NCI-H1417 treated with DMSO at 0.1 percent for 48 hours (cell line): ENCODE measurements at places on chromosomes 12 and 14.

GRCh38 chr12:62562846-62563245 is 96.2 kb downstream of the MON2 start:
- no peak for DNase-seq

GRCh38 chr12:79236920-79237319 is 372.3 kb downstream of the SYT1 start:
- DNase-seq, result no peak

GRCh38 chr12:77767756-77768343 is 62.8 kb upstream of the NAV3 start:
- DNase-seq, result no peak

GRCh38 chr12:128661226-128661569 is 162.6 kb downstream of the SLC15A4 start:
- no peak for DNase-seq

DNA sequence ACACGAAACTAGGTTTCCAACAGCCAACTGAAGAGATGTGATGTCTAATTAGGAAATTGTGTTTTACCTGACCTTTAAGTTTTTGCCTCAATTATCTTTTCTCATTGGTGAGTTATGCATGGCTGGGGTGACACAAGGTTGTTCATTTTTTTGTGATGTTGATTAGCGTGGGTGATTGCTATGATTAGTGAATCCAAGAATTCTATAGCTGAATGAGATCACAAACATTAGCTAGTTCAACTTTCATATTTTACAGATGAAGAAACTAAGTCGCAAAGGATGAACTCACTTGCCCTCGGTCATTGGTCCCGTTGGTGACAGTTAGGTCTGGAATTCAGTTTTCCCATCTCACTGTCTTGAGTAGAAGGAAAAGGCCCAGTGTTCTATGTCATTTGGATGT is 32.6 kb upstream of the LMNTD1 start:
- no peak for DNase-seq

DNA sequence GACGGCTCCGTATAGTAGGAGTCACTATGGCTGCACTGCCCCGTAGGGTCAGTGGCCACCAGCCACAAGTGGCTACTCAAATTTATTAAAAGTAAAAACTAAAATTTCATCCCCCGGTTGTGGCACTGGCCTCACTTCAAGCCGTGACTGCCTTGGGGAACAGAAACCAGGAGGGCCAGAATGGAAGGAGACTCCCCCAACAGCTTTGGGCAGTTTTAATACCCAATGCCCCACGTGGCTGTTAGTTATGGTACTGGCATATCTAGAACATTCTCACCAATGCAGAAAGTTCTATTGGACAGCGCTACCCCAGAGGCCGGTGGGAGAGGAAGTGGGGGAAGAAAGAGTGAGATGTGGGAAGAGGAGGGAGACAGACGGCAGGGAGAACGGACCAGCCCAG is 6.2 kb downstream of the NCOR2 start:
- no peak for DNase-seq

DNA sequence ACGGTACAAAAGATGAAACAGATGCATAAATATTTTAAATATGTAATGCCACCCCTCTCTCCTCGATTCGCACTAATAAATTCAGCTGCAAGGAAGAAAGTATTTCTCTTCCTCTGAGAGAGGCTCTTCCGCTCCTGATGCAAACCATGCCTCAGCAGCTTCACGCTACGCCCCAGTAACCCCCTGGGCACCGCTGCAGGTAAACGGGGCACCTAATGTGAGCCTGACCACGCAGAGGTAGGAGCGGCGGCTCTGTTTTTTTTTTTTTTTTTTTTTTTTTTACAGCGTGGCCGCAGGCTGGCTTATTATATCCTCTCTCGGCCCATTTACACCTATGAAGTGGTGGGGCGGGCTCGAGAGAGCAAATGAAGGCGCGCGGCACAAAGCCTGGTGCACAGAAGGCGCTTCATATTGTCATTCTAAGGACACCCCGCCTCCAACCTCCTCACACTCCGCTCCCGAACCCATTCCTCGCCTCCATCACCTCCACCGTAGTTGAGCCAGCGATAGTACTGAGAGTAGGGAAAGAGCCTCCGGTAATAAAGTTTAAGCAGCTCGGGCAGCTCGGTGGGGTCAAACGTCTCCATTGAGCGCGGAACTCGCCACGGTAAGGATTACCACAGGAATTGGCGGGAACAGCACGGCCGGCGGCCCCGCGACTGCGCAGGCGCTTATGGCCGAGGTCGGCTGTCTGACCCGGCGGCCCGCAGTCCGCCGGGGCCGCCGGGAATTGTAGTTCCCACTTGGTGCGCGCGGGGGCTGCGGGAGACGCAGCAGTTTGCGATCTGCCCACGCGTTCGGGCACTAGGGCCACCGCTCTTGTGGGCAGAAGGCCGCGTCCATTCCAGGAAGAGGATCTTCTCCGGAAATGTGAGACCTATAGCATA is at the start of gene PRIM1:
PRIM1 (minus strand) TSS at position 612 of the 887 bp plus-strand sequence; CDS start at position 587, 25 bp downstream.
- DNase-seq, result peak; percentile 93

- no peak for DNase-seq
Measured at GRCh38 chr14:68295316-68295816, 475.8 kb downstream of the RAD51B start.

DNA sequence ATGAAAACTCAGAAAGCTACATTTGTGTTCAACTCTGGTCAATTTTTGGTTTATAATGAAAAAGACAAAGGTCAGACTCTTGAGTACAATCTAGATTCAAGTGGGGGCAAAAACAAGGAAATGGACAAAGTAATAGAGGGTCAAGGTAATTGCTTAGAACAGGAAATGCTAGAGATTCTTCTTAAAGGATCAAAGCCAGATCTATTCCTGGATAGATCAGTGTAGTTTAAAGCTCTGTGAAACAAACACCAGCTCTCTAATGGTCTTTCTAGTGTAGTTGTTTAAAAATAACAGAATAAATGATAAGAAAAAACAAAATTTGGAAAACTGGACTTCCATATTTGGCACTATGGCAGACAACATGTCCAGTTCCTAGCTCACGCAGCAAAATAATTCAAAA is 70.7 kb upstream of the SLC8A3 start:
- no peak for DNase-seq

GRCh38 chr14:77198561-77198960 is 17.0 kb downstream of the TMEM63C start:
- no peak for DNase-seq

DNA sequence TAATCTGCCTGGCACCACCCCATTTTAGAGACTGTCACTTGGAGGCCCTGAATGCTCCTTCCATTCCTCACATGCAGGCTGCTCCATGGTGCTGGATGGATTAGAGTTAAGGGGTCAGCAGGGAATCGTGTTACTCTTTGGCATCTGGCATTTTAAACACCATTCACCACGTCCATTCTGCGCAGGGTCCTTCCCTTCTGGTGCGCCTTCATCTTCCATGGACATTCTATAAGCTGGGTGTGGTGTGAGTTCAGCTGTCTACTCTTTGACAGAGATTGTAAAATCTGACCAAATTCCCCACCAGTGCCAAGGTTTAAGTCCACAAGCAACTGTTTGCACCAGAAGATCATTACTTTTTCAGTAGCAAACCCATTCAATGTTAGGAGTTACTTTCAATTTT is 47.8 kb downstream of the GIT2 start:
- no peak for DNase-seq

DNA sequence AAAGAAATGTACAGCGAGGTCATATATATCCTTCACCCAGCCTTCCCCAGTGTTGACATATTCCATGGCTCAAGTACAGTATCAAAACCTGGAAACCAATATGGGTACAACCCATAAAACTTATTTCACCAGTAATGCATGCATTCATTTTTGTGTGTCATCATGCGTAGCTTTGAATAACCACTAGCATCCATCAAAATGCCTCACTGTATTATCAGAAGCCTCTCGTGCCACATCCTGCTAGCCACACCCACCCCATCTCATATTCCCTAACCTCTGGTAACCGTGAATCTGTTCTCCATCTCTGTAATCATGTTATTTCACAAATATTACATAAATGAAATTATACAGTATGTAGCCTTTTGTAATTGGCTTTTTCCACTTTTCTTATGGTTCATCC is 314.3 kb downstream of the RAD51B start:
- no peak for DNase-seq

GRCh38 chr12:106681210-106681609 is 93.3 kb upstream of the RIC8B start:
- DNase-seq, result no peak

GRCh38 chr12:76915361-76916169 is 36.7 kb upstream of the CSRP2 start:
- no peak for DNase-seq

GRCh38 chr12:112342587-112342986 is 39.6 kb downstream of the HECTD4 start:
- no peak for DNase-seq

DNA sequence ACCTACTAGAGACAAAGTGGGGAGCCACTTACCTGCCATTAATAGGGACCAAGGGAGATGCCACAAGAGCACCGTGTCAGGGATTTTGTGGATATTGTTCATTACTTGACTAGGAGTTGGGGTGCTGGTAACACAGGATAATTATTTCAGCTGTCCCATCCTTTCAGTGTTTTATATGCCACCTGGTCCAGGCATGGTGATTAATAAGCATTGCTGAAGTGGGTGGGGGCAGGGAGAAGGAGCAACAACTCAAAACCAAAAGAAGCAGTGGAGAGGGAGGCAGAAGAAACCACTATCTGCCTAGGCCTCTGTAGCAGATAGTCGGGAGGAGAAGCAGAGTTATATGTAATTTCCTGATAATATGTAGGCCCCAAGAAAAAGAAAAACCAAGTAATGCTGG is 184.6 kb downstream of the NPAS3 start:
- no peak for DNase-seq

- DNase-seq, result no peak
Measured at GRCh38 chr12:1763153-1763552, 57.2 kb upstream of the LRTM2 start.

- no peak for DNase-seq
Measured at GRCh38 chr12:63018273-63018672, 83.3 kb upstream of the PPM1H start.

- no peak for DNase-seq
Measured at GRCh38 chr12:126899926-126900792, 1366.8 kb upstream of the TMEM132C start.

DNA sequence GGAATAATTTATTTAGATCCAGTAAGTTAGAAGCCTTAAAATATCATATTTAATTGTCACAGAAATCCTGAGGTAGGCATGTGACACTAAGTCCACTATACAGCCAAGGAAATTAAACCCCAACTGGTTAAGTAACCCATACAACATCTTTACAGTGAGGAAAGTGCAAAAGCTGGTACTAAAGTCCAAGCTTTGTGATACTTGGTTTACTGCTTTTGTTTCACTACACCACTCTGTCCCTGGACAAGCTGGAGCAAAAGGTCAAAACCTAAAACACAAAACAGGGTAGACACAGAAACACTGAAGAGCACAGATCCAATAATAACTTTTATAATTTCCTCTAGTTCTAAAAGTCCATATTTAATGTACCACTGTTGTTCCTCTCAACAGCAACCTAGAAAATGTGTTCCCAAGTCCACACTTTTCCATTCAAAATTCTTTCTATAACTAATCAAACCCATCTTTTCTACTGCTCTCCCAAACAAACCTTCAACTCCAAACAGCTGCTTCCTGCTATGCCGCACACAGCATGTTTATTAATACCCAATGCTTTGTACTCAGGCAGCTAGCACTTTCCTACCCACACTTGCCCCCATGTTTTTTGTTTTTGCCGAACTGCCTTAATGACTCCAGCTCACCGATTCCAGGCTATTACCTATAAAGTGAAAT is 90.9 kb downstream of the MED13L start:
- DNase-seq, result no peak

DNA sequence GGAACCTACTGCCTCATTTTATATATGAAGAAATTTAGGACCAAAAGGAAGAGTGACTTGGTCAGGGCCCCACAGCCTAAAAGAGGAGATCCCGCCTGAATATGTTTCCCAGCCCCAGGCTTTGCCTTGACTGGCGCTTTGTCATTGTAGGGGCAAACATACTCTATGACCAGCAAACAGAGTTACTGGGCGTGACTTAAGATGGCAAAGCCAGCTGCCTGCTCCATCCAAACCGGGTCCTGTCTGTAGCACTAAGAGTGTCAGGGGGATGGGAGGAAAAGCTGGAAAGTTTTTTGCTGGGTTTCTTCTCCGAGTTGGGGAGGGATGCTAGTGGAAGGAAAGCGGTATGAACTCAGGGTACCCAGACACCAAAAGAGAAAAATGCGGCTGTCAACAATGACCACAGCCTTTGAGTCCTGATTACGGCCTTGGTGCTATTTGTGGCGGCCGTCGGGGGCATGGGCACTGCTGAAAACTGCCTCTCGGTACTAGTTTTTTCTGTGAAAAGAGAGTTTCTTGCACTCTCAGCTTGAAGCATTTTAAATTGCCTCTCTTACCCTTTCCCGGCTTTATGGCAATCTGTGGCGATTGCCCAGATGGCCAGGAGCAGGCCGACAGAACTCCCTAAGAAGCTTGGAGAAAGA is 82.7 kb downstream of the PRIMA1 start:
- DNase-seq, result no peak

DNA sequence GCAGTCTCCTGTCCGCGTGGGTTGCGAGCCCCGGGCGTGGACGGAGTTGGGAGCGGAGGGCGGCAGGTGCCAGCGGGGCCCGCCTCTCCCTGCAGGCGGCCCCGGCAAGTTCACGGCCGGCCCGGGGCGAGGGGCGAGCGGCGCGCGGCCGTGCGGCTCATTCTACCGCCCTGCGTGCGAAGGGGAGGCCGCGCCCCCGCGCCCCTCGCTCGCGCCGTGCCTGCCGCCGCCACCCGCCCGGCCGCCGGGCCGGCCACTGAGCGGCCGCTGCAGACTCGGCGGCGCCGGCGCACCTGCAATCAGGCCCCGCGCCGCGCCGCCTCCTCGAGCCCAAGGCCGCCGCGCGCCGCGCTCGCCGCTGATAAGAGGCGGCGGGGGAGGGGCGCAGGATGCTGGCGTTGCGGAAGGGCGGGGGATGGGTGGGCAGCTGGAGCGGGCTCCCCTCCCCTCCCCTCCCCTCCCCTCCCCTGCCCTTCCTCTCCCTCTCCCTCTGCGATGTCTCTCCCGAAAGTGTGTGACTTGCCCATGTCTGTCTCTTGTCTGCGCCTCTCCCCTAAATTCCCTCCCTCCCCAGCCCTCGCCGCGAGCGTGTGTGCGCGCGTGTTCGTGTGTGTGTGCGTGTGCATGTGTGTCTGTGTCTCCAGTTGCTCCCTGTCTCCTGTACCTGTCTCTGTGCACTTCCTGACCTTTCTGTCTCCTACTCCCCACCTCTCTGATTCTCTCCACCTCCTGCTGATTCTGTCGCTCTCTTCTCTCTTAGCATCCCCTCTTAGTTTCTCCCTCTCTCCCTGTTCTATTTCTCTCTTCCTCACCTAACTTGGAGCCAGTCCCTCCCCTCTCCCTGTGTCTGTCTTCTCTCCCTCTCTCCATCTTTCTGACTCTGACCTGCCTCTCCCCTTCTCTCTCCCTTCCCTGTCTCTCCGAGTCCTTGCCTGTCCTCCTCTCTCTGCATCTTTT is 768.1 kb upstream of the TBX3 start:
- DNase-seq, result no peak

DNA sequence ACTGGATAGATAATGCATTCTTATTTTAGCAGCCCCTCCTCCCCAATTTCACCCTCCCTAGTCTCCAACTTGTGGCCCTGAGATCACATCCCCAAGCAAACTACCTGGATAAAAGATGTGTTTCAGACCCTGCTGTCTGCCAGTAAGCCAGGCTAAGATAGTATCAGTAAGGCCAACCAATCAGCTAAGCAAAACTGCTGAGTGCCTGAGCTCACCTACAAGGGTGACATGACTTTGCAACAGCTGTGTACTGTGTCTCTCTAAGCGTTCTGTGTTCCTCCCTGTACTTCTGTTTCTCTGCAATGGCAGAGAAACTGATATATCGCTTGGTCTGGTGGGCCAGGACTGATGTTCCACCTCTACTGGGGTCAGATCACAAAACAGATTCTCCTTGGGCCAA is 224.9 kb downstream of the BTG1 start:
- no peak for DNase-seq
